SJCRH30 (cell line): ENCODE measurements at places on chromosomes 3 and 15. TPM values are rescaled to one million over a fixed set of nuclear protein-coding genes. Genes with fewer than 3 reads are reported as not detected.

The CPN2 gene
- not detected in 2 replicates for total RNA-seq

The MOBP gene
- total RNA-seq: 0.04 TPM in 1 of 2 replicates, not detected in the other

The GAP43 gene
- total RNA-seq: not detected in 2 replicates

The CACNA2D2 gene
- total RNA-seq: not detected in 2 replicates

The A4GNT gene
- 0.16 TPM in 1 of 2 replicates, not detected in the other for total RNA-seq

The SLC51A gene
- total RNA-seq: not detected in 2 replicates

The FSIP1 gene
- 0.76 and 0.87 TPM in 2 replicates for total RNA-seq

The GOLGA6L7 gene
- total RNA-seq: 0.06 and 0.15 TPM in 2 replicates

The TMEM207 gene
- total RNA-seq: not detected in 2 replicates

GRCh38 chr3:11596387-11596786, 47.3 kb downstream of the VGLL4 start:
- H3K4me1 ChIP-seq: peaks cover 48% of the 10 kb centered on the region
- peaks cover 25% of the 10 kb centered on the region for H3K36me3 ChIP-seq
- DNase-seq: no peak
- H3K27ac ChIP-seq: no peak overlapping the region
- H3K4me3 ChIP-seq: no peak overlapping the region

- H3K27ac ChIP-seq: no peak overlapping the region
- no peaks in the 10 kb centered on the region for H3K4me1 ChIP-seq
- peaks cover 43% of the 10 kb centered on the region for H3K36me3 ChIP-seq
Measured at GRCh38 chr3:47645551-47645950, 66.9 kb upstream of the CSPG5 start.

- peaks cover 11% of the 10 kb centered on the region; the same call in 1 of the 2 replicates for H3K27me3 ChIP-seq
- H3K36me3 ChIP-seq: no peaks in the 10 kb centered on the region
- H3K27ac ChIP-seq: no peak overlapping the region
- no peak overlapping the region for H3K4me3 ChIP-seq
Measured at GRCh38 chr15:53982071-53982680, 3.9 kb downstream of the UNC13C start.

- no peak for DNase-seq
- no peak overlapping the region for H3K4me3 ChIP-seq
- no peaks in the 10 kb centered on the region for H3K36me3 ChIP-seq
- no peaks in the 10 kb centered on the region for H3K27me3 ChIP-seq
- no peak overlapping the region for H3K27ac ChIP-seq
Measured at GRCh38 chr3:158333736-158334135, 223.8 kb downstream of the RSRC1 start.

DNA sequence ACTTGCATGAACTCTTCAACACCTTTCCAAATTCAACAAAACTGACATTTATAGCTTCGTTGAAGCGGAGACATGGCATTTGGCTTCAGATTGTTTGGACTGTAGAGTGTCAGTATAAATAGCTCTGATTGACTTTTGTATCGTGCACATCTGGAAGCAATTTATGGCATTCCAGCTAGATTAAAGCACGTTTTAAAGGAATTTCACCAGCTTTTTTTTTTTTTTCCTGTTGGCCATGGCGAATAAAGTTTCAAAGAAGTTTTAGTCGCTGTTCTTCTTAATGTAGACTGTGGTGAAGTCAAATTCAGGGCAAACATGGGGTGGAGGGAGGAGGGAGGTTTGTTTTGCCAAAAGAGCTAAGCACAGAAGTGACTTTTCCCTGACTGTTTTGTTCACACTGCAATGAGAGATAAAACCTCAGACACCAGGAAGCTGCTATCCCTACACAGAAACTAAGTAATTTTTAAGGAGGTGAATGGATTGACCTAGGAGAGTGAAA, 391.0 kb upstream of the RARB start:
- DNase-seq: no peak
- H3K27me3 ChIP-seq: no peaks in the 10 kb centered on the region
- no peak overlapping the region for H3K4me3 ChIP-seq
- no peaks in the 10 kb centered on the region for H3K36me3 ChIP-seq
- H3K4me1 ChIP-seq: no peaks in the 10 kb centered on the region
- no peak overlapping the region for H3K27ac ChIP-seq

- H3K36me3 ChIP-seq: no peaks in the 10 kb centered on the region
- DNase-seq: no peak
- H3K27ac ChIP-seq: no peak overlapping the region
- 0 out of 2 replicates have a peak, but pooled peaks cover 3% of the 10 kb centered on the region for H3K4me1 ChIP-seq
- H3K27me3 ChIP-seq: no peaks in the 10 kb centered on the region
Measured at GRCh38 chr15:96561593-96561992, 231.1 kb downstream of the NR2F2 start.

- H3K4me3 ChIP-seq: no peak overlapping the region
- DNase-seq: no peak
- H3K27me3 ChIP-seq: no peaks in the 10 kb centered on the region
- H3K27ac ChIP-seq: no peak overlapping the region
- H3K36me3 ChIP-seq: no peaks in the 10 kb centered on the region
Measured at GRCh38 chr3:6746443-6746842, 114.5 kb upstream of the GRM7 start.

- no peaks in the 10 kb centered on the region for H3K27me3 ChIP-seq
- DNase-seq: peak; percentile 27
- H3K36me3 ChIP-seq: no peaks in the 10 kb centered on the region
Measured at GRCh38 chr3:80643421-80643820, 875.6 kb upstream of the ROBO1 start.

DNA sequence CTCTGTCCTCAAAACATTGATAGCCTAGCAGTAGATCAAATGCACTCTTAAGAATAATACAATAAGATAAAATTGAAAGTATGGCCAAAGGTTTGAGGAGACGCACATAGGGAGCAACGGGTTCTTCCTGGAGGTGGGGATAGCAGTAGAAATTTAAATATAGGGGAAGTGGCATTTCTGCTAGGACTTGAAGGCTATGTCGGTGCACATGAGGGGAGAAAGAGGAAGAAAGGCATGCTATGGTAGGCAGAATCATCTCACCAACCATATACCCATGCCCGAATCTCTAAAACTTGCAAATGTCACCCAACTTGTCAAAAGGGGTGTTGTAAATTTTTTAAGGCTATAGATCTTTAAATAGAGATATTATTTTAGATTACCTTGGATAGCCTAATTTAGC, 735.1 kb upstream of the LMCD1 start:
- H3K4me3 ChIP-seq: no peak overlapping the region
- no peak overlapping the region for H3K27ac ChIP-seq
- no peak for DNase-seq
- H3K36me3 ChIP-seq: no peaks in the 10 kb centered on the region
- no peaks in the 10 kb centered on the region for H3K4me1 ChIP-seq
- 0 out of 2 replicates have a peak, but pooled peaks cover 3% of the 10 kb centered on the region for H3K27me3 ChIP-seq

- H3K27ac ChIP-seq: no peak overlapping the region
- H3K36me3 ChIP-seq: no peaks in the 10 kb centered on the region
- no peak overlapping the region for H3K4me3 ChIP-seq
- no peaks in the 10 kb centered on the region for H3K27me3 ChIP-seq
Measured at GRCh38 chr15:31128919-31129768, 27.6 kb upstream of the TRPM1 start.
